ENCODE measurements at places on chromosomes 1 and 21. TPM values are rescaled to one million over a fixed set of nuclear protein-coding genes. Genes with fewer than 3 reads are reported as not detected.

STIL gene
- 10.3 TPM for total RNA-seq

PLPPR5 gene
- not detected for total RNA-seq

LIPI gene
- not detected for total RNA-seq

KIF26B gene
- total RNA-seq = 0.04 TPM

GUCA2B gene
- not detected for total RNA-seq

VCAM1 gene
- total RNA-seq = not detected

ETS2 gene
- 75.4 TPM for total RNA-seq

SLAMF9 gene
- 0.45 TPM for total RNA-seq

CFH gene
- 4.7 TPM for total RNA-seq

LCE6A gene
- total RNA-seq = not detected

GPR161 gene
- total RNA-seq = 9.9 TPM

HPDL gene
- total RNA-seq = 3.0 TPM

HS2ST1 gene
- 11.4 TPM for total RNA-seq

LCE1C gene
- total RNA-seq = not detected

PRPF38A gene
- 19.2 TPM for total RNA-seq

SCP2 gene
- 49.5 TPM for total RNA-seq

OLIG2 gene
- not detected for total RNA-seq

CGN gene
- total RNA-seq = 1.6 TPM

RNF186 gene
- not detected for total RNA-seq

CDA gene
- 35.1 TPM for total RNA-seq

IVL gene
- not detected for total RNA-seq

LY9 gene
- 0.12 TPM for total RNA-seq

MAP1LC3C gene
- not detected for total RNA-seq

BRINP3 gene
- not detected for total RNA-seq

CFAP126 gene
- 0.33 TPM for total RNA-seq

LDLRAD1 gene
- total RNA-seq = not detected

SLC2A5 gene
- total RNA-seq = 0.13 TPM

ERG gene
- not detected for total RNA-seq

RNU1-2 gene
- not detected for total RNA-seq

FAAH gene
- 1.0 TPM for total RNA-seq

NRAS gene
- total RNA-seq = 27.6 TPM

EDEM3 gene
- total RNA-seq = 8.4 TPM

NR1I3 gene
- not detected for total RNA-seq

S100A9 gene
- total RNA-seq = 1.1 TPM

PKLR gene
- total RNA-seq = not detected

CD164L2 gene
- total RNA-seq = not detected

ST3GAL3 gene
- total RNA-seq = 2.9 TPM

CCDC17 gene
- 0.19 TPM for total RNA-seq

GPA33 gene
- not detected for total RNA-seq

SELENON gene
- total RNA-seq = 53.3 TPM

LAD1 gene
- total RNA-seq = 1.1 TPM

RASAL2 gene
- 13.8 TPM for total RNA-seq

IGFN1 gene
- 0.82 TPM for total RNA-seq

PADI2 gene
- total RNA-seq = 1.1 TPM

COL18A1 gene
- 180 TPM for total RNA-seq

PPOX gene
- total RNA-seq = 10.7 TPM

C4BPA gene
- 0.33 TPM for total RNA-seq

TMEM269 gene
- total RNA-seq = 0.08 TPM

Measured in A549 treated with ZK216348 at 1 μM for 4 hours (cell line).